CD4-positive, alpha-beta T cell treated with Interferon alpha-2 for 1 hour (primary cell): ENCODE measurements at places on chromosomes 7 and 10.

DNA sequence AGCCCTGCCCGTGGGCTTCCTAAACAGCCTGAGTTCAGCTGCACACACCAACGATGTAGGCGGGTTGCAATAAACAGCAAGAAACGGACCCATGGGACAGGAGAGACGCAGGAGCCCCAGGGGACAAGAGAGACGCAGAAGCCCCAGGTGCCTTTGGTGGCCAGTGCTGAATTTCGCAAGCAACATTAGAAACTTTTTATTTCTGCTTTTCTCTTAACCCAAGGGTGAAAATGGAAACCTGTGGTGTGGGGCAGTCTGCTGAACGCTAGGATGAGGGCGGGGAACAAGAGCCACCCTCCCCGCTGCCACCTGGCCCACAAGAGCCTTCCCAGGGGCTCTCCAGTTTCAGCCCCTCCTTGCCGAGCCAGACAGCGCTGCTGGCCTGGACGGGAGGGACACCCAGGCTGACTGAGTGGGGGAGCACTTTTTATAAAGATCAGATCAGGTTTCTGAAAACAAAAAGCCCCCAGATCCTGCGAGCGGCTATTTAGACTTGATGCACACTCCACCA, 20.0 kb upstream of the GPR146 start:
- no peak for DNase-seq

DNA sequence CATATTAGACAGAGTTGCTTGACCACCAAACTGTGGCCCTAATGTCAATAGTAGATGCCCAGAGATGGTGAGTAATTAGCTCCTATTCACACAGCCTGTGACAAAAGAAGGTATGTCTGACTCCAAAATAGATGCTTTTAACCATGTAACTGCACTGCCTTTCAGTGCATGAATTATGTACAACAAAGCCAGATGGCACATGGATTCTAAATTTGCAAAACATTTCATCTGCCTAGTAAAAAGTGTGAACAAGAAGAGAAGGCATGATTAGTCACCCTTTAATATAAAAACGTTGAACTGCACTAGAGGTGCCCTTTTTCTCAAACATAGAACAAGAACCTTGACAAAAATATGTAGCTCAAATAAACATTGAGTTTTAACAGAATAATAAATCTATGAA, 35.5 kb upstream of the PTPRZ1 start:
- DNase-seq: no peak

GRCh38 chr7:15686295-15686956, at the start of gene MEOX2:
MEOX2 (minus strand) TSS chr7:15686683; CDS start chr7:15686402, 281 bp downstream.
- DNase-seq: no peak

DNA sequence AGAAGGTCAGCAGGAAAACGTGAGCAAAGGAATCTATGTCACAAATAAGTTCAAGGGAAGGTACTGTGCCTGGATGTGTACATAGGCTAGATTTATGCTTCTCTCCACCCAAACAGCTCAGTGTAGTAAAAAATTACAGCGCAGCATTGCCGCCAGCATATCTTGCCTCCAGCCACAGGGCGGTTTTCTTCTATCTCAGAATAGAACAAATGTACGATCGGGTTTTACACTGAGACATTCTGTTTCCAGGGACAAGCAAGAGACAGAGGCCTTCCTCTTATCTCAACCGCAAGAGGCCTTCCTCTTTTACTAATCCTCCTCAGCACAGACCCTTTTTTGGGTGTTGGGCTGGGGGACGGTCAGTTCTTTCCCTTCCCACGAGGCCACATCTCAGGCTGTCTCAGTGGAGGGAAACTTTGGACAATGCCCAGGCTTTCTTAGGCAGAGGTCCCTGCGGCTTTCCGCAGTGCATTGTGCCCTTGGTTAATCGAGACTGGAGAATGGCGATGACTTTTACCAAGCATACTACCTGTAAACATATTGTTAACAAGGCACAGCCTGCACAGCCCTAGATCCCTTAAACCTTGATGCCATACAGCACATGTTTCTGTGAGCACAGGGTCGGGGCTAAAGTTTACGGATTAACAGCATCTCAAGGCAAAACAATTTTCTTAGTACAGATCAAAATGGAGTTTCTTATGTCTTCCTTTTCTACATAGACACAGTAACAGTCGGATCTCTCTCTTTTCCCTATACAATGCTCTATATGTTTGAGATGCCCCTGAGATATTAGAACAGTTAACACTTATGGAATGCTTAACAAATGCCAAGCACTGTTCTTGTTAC, 11.6 kb upstream of the ABHD11 start:
- no peak for DNase-seq

DNA sequence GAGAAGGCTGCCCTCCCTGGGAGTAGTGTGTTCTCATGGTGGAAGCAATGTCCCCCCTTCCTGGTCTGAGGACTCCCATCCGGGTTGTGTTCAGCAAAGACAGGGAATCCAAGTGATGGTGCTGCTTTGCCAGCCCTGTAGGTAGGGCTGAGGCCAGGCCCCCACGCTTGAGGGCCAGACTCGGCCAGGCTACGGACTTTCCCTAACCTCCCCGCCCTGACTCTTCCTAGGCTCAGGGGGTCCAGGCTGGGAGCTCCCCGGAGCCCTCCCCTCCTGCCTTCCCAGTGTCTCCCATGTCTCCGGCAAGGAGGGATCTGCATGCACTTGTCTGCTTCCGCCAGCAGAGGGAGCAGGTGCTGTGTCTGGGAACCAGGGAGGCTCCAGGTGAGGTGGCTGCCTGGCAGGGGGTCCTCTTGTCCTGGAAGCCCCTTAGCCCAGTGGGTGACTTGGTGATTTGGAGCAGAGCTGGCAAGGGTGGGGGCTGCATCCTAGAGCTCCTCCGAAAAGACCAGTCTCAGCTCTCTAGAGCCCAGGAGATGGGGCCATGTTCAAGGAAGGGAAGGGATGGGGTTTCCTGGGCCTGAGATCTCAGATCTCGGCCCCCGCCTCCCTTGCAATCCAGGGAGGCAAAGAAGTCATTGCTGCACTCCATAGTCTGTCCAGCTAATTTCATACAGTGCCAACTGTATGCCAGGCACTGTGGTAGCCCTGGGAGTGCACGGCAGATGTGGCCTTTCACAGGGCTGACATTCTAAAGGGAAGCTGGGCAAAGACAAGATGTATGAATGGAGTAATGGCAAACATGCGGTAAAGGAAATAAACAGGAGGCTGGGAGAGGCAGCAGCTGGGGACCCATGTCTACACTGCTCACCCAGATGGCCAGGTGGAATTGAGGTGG, 20.3 kb upstream of the SFRP5 start:
- peak; percentile 55 for DNase-seq

GRCh38 chr10:12287772-12288171, 61.6 kb upstream of the CAMK1D start:
- no peak for DNase-seq

- DNase-seq: no peak
Observed at GRCh38 chr10:78222096-78222790, 188.6 kb downstream of the RPS24 start.

GRCh38 chr10:50398381-50398780, 147.1 kb upstream of the ASAH2 start:
- no peak for DNase-seq

- DNase-seq: no peak
Observed at GRCh38 chr7:146366938-146367337, 250.3 kb downstream of the CNTNAP2 start.

- DNase-seq: no peak
Observed at GRCh38 chr7:70997261-70997660, 134.7 kb upstream of the GALNT17 start.

DNA sequence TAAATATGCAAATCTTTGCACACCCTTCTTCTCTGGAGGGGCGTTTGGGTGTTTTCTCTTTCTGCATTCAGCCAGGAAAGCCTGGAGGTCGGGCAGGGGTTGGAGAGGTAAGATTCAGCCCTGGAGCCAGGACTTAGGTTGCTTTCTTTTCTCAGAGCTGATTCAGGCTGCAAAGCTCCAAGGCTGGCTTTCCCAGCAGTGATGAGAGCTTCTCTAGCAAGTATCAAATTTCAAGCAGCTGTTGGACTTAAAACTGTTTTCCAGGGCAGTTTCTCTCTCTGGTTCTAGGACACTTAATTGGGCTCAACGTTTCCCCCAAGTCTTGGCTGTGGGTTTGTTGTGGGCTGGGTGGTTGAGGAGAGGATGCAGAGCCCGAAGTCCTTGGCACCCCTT, 608 bp downstream of the AKR1B10 start:
- DNase-seq: no peak
